Activated T-helper 17 cell treated with anti-CD3 and anti-CD28 coated beads, Interleukin-2, amount 50 U/mL, for 72 hours (primary cell): ENCODE measurements at places on chromosomes 6 and 20. TPM values are rescaled to one million over a fixed set of nuclear protein-coding genes. Genes with fewer than 3 reads are reported as not detected.

DNA sequence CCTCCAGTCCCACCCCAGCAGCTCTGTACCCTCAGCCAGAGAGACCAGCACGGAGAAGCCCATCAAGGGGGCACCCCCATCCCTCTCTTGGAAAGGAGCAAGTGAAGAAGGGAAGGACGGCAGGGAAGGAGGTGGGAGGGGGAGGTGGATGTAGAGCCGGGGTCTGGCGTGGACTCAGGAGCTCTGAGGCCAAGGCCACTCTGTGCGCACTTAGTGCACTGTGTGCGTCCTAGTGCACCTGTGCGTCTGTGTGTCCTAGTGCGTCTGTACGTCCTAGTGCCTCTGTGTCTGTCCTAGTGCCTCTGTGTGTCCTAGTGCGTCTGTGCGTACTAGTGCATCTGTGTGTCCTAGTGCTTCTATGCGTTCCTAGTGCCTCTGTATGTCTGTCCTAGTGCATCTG lies 54.2 kb downstream of the DSTN start:
- ATAC-seq = no peak

GRCh38 chr6:130980310-130981032 lies 82.6 kb downstream of the EPB41L2 start:
- ATAC-seq = no peak

DNA sequence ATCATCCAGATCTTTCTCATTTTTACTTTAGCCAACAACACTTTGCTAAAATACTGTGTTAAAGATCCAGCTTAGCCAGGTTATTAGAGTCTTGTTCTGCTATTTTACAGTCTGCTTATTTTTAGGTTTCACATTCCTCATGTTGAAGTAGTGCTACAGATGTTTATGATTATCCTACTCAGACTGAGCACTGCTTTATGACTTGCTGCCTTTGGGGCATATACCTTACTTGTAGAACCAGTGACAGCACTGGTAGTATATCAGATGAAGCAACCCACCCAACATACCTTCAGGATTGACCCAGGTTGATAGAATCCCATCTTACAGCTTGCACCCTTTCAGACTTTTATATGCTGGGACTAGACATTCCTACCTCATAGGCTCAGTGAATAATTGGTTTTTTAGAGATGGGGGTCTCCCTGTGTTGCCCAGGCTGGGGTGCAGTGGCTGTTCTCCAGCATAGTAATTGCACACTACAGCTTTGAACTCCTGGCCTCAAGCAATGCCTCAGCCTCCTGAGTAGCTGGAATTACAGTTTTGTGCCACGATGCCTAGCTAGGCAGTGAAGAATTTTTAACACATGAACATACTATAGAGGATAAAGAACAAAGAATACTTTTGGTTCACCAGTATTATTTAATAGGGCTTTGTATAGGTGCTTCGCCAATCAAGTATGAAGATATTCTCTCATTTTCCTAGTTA lies 63.8 kb upstream of the DYNLRB1 start:
- ATAC-seq = no peak

DNA sequence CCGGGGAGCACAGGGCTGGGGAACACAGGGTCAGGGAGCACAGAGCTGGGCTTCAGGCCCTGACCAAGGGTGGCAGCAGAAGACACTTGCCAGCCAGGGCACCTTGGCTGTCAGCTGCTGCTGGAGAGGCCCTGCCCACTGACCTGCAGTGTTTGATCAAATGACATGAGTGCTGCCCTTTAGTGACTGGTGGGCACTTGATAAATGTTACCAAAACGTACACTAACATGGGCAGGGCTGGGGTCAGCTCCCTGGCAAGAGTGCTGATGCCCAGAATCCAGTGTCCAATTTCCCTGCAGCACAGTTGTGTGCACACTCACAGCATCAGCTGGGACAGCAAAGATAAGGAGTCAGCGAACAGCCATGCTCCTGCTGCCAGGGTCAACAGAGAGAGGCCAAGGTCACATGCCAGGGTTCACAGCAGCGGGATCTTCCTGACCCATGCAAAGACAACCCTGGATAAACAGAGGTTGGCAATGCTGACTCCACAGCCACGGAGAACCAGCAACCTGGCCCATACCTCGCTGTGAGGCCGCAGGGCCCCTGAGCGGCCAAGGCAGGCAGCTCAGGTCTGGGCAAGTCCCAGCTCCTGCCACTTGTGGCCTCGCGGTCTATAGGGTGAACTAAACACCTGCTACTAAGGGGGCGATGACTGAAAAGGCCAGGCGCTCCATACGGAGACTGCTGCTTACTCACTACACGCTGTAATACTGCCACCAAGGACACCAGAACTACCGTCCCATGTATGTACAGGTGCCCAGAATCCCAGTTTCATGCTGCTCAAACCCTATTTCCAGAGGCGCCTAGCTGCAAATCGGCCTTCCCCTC lies 46.3 kb downstream of the NINL start:
- no peak for ATAC-seq

GRCh38 chr6:119649531-119649930 lies 300.0 kb upstream of the MAN1A1 start:
- no peak for ATAC-seq

DNA sequence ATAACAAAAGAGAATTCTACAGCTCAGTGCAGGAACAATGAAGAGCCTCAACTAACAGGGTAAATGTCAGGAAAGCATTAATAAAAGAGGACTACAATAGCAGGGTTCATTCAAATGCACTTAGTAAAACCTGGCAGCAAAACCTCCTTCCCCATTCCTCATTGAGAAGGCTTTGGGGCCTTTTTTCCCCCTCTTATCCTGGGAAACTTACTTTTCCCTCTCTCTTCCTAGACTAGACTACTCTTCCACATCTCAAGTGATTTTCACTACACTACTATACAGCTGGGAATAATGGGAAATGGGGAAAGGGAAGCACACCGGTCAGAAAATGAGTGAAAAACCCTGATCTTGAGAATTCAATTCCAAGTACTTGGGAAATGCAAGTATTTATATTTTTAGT lies 10.1 kb downstream of the ROMO1 start:
- no peak for ATAC-seq

DNA sequence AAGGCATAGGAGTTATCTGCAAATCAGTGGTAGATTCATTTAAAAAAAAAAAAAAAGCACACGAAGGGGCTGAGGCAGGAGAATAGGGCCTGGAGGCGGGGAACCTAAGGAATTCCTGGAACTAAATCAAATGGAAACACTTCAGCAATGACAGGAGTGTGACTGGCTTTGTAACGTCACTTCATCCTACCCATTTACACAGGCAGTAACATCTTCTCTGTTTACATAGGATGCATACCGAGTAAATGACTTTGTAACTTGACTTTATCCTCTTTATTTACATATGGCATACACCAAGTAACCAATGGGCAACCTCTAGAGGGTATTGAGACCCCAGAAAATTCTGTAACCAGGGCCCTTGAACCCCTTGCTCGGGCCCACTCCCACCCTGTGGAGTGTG lies 56.4 kb upstream of the IYD start:
- no peak for ATAC-seq

DNA sequence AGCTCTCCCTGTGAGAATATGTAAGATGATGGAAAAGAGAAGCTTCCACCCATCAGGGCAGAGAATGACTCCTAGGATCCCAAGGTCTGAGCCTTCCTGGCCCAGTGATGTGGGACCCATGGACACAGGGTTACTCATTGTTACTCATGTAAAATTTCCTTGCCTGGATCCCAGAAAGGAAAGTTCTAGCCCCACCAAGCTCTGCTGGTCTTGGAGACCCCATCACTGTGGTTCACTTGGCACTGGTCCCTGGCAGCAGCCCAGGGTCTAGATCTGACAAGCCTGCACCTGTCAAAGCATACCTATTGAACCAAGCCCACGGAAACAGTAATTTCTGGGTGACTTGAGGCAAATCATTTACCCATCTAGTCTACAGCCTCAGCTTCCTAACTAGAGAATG lies 22.1 kb downstream of the MDGA1 start:
- no peak for ATAC-seq

DNA sequence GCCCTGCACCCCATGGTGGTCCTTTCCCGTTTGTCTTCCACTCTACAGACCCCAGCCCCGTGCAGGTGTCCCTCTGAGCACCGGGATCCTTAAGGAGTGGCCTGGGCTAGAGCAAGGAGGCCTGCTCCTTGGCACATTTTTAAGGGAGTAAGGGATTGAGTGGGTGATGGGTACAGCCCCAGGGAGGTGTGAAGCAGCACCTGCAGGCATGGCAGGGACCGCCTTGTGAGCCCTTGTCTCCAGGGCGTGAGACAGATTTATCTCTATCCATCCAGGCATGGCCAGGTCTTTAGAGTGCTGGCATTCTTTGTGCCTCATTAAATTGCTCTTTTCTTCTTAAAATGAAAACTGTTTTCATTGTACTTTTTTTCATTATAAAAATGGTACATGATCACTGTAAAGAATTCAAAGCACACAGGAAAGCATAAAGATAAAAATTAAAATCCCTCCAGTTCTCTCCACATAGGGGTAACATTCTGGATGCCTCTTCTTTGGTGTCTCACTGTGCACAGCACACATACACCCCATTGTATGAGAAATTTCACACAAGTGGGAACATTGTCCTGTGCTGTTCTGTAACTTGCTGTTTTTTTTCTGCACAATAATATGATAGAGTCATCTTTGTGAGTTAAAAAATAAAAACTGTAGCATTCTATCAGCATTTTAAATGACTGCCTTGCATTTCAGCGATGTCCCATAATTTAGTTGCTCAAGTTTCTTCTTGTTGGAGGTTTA lies 31.9 kb upstream of the ZNF831 start:
- ATAC-seq = no peak

GATA5 gene
- not detected for total RNA-seq

PLN gene
- total RNA-seq = 0.52 TPM
